ENCODE measurements at places on chromosomes 1 and 21. TPM values are rescaled to one million over a fixed set of nuclear protein-coding genes. Genes with fewer than 3 reads are reported as not detected.
A peak's percentile ranks its signal among the peaks of the same experiment; 100 is the strongest.

DNA sequence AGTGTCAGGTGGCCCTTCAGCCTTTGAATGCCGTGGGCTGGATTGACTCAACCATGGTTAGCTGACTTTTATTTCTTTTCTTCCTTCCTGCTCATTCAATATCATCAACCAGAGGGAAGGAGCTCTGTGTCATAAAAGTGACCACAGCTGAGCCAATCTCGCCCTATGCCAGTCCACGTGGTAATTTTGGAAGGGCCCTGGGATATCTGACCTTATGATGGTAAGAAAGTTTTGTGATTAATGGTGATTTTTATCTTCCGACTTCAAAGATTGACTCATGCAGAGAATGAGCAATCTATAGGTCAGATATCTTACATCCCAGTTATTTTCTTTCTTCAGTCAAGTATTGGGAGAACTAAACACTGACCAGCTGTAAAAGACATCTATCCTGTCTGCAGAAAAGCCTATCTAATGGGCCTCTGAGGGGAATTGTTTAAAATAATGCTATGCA lies 170.3 kb downstream of the ZC3H11B start:
- no peak for DNase-seq

DNA sequence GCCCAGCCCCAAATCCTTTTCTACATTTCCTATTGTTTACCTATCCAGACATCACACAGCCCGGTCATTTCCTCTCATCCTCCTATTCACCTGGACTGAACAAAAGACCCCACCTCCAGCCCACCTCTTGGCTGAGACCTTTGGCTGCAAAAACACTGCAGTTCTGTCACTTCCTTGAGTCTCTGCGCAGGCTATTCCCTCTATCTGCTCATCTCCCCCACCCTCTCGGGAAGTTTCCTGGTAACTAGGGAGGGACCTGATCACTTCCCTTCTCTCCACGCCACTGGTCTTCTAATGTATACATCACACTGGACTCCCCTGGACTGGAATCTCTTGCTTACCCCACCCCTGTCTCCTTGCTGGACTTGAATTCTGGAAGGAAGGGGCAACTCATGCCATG lies 5.3 kb downstream of the HTR1D start:
- no peak for DNase-seq

DNA sequence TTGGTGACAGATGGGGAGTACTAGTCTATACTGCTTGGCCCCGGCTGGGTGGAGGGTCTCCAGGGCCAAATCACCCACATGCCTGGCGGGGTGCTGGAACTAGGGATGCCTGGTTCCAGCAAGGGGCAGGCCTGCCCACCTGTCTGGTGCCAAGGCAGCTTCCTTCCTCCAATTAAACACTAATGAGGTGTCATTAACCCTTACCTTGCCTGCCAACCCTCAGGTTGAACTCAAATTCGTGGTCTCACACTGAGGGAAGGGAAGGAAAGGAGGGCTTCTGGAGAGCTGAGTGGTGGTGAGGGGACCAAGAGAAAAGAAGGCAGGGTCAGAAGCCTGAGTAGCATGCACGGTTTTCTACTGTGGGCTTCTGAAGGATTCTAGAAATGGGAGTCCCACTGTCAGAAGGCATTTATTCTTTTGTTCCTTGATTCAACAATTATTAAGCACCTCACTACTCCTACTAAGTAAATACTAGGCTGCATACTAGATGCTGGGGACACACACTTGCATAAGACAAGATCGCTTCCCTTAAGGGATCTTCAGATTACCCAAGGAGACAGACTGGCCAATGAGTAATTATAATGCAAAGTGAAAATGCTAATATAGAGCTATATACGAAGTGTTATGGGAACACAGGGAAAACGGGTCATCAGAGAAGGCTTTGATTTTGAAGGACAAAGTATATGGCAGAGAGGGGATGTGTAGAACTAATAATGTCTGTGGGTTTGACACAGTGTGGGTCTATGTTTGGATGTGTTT lies 5.9 kb upstream of the EFNA3 start:
- no peak for DNase-seq

- DNase-seq: peak; percentile 68
Observed at GRCh38 chr1:185155600-185156287, 1.0 kb downstream of the TRMT1L start.

- DNase-seq: no peak
Observed at GRCh38 chr1:32929366-32929765, 28.2 kb upstream of the TMEM54 start.

- DNase-seq: no peak
Observed at GRCh38 chr21:35375115-35375514, 326.0 kb upstream of the RUNX1 start.

GRCh38 chr21:32257962-32258785 lies 20.7 kb downstream of the MIS18A start:
- DNase-seq: peak; percentile 41

- peak; percentile 81 for DNase-seq
Observed at GRCh38 chr1:214404571-214405213, 123.7 kb downstream of the SMYD2 start.

Gene AMY2A
- not detected for total RNA-seq

- DNase-seq: no peak
Observed at GRCh38 chr1:85581802-85582686, 1.5 kb downstream of the CCN1 start.

- DNase-seq: no peak
Observed at GRCh38 chr1:228073857-228074545, 8.5 kb upstream of the ARF1 start.

Gene RCSD1
- total RNA-seq: not detected

Gene RSRP1
- total RNA-seq: 32.4 TPM

Gene OXCT2
- total RNA-seq: 15.0 TPM
